ENCODE measurements at places on chromosomes 2 and 18.

GRCh38 chr18:68734308-68734707 lies 19.4 kb upstream of the TMX3 start:
- no peak for DNase-seq

DNA sequence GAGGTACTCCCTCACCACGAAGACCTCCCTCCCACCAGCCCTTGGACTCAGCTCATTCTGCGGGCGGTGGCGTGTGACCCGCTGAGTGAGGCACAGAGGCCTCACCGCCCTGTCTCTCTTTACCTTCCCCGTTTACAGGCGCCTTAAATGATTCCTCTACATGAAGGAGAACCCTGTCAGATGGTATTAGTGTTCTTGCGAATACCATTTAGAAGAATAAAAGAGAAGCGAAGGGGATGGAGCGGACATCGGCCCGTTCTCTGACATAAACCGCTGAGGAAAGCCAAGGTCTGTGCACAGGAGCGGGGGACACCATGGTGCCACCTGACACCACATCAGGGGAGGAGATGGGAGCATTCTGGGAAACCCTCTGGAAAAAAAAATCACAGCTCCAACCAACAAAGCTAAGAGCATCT lies 179.8 kb downstream of the HDAC4 start:
- DNase-seq: no peak

DNA sequence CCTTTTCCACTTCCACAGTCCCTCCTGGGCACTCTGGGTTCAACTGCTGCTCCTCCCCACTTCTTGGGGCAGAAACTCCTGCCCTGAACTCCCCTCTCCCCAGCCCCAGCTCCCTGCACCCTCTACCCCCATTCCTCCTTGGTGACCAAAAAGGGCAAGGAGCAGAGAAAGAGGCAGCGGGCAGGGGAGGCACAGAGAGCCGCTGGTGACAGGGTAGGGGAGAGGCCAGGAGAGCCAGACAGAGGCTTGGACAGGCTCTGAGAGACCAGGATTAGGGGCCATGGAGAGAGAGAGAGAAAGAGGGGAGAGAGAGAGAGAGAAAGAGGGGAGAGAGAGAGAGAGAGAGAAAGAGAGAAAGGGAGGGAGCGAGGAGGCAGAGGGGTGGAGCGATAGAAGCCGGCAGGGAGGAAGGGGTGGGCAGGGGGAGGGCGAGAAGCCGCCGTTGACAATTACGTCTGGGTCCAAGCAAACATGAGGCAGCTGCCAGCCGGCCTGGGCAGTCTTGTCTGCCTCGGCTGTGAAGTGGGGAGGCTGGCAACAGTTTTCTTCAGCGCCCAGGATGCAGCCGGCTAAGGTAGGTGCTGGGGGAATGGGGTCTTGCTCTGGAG lies at the start of gene KCNIP3:
Gene KCNIP3 (plus strand): TSS at position 468 of the 608 bp plus-strand sequence. CDS start 92 bp downstream, at position 560.
- no peak for DNase-seq

DNA sequence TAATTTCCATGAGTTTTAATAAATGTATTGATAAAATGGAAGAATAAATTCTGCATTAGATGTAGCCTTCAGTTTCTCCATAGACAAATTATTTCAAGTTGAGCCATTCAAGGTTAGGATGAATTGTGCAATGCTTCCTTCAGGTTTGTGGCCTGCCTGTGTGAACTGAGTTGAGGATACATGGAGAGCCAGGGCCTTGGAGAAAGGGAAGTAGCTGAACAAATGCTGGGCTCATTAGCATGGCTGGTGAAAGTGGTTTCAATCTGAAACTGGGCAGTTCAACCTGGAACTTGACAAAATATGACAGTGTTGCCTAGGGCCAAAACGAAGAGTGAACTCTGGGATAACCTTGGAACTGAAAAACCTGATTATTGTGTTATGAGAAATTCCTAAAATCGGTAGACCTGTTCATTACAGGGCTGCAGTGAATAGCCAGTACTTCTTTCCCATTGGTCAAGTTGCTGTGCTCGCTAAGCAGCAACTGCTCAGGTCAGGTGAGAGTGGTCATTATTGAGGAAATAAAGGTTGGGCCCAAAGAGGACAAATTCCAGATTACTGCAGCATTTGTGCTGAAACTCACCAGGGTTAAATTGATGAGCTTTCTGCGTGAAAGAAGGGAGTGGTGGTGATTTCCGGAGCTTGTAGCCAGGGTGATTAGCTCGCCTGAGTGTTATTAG lies 12.7 kb downstream of the INPP1 start:
- no peak for DNase-seq

GRCh38 chr2:171741189-171741588 lies 53.9 kb downstream of the DYNC1I2 start:
- no peak for DNase-seq

DNA sequence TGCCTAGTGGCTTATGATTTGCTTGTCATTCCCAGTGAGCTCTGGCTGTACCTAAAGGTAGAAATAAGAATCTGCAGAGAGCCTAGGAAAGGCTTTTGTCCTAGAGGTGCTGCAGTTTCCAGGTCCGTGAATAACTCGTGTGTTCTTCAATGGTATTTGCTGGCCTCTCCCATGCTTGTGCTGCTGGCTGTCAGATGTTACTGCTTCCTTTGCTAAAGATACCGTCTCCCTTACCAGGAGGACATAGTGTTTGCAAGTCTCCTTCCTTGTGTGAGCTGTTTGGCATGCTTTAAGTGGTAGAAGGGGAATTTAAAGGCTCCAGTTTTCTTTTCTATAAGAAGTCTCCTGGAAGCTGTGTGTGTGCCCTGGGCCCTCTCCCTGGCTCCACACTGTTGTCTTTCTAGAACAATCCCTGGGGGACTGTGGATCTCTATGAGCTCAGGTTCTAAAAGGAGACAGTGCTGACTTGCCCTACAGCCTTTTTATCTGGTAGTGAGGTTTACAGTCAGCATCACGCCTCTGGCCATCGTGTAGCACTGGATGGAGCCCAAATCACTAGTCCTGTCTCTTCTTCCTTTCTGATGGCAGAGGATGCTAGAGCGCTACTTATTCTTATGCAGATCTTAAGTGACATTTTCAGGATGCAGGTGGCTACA lies 65.8 kb downstream of the RNF144A start:
- DNase-seq: no peak

GRCh38 chr2:171626949-171627348 lies 60.3 kb upstream of the DYNC1I2 start:
- no peak for DNase-seq

GRCh38 chr18:48813833-48814489 lies 136.8 kb downstream of the SMAD7 start:
- peak; percentile 37 for DNase-seq

- DNase-seq: no peak
Measured at GRCh38 chr2:53473236-53473635, 294.4 kb upstream of the CHAC2 start.

- no peak for DNase-seq
Measured at GRCh38 chr18:3715231-3716080, 265.5 kb downstream of the TGIF1 start.

- DNase-seq: peak; percentile 87
Measured at GRCh38 chr2:85741833-85742455, 11.8 kb upstream of the ATOH8 start.

GRCh38 chr2:15640261-15640711 lies 48.6 kb downstream of the DDX1 start:
- no peak for DNase-seq

- DNase-seq: no peak
Measured at GRCh38 chr18:68177807-68178702, 536.9 kb downstream of the TMX3 start.

DNA sequence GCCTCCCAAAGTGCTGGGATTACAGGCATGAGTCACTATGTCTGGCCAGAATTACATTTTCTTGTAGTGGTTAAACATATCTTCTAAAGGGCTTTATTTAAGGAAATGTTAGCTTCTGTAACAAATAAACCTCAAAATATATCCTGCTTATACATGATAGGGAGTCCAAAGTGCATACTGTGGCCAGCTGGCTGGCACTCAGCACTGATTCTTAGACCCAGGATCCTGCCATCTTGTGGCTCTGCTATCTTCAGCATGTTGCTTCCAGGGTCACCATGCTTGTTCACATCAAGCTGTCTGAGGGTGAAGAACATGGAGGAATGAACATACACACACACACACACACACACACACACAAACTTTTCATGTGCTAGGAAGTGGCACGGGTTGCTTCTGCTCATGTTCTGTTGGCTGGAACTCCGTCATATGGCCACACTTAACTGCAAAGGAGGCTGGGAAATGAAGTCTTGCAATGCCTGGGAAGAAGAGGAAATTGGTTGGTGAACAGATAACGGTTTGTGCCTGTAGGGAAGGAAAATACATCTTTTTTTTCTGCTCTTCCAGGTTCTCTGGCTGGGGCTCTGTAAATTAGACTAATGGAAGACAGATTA lies 40.0 kb downstream of the NPPC start:
- DNase-seq: no peak
